ENCODE measurements at places on chromosomes 13 and 19.

DNA sequence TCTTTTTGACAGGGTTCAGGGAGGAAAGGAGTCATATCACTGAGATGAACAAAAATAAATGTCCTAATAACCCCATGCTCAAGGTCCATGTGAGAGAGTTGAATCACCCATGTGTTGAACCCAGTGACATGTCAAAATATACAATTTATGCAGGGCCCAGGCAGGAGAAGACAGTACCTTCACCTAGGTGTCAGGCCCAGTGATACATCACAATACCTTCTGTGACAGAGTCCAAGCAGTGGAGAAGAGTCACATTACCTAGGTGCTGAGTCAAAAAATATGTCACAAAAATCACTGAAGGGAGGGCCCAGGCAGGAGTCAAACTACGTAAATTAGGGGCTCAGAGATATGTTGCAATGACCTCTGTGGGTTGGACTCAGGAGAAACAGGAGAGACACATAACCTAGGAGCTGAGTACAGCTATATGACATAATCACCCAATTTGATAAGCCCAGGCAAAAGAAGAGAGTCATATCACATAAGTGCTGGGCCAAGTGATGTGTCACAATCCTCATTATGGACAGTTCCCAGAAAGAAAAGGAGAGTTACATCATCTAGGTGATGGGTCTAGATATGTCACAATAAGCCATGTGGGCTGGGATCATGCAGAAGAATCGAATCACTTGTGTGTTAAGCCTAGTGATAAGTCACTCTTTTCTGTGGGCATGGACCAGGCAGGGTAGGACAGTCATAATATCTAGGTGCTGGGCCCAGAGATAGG lies 13.8 kb upstream of the ZNF724 start:
- no peak for DNase-seq

- DNase-seq, result no peak
Observed at GRCh38 chr19:40419066-40419612, 6.0 kb upstream of the PRX start.

DNA sequence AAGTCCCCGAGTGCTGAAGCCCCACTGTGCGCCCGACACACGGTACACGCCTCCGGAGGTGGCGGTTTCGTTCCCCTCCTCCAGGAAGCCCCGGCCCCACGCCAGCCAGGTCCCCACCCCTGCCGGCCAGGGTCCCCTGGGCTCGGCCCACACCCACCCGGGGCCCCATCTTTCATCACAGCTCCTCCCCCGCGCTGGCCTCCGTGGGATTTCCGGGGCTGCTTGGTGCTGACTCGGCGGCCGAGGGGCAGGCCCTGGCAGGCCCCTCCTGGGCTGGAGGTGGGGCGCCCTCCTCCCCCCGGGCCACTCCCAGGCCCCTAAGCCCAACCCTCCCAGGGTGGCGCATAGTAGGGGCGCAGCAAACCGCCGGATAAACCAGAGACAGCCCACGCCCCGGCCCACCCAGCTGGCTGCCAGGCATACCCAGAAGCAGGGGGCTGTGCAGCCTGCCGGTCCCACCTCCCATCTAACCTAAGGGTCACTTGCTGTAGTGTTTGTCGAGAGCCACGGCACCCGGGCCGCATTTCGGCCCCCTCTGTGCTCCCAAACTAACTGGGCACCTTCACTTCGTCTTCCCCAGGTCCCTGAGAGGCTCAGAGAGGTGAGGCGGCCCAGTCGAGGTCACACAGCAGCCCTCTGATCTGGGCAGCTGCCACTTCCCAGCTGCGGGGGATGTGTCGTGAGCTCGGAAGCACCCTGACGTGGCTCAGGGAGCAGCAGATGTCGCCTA lies 6.6 kb downstream of the ZBTB7A start:
- no peak for DNase-seq

DNA sequence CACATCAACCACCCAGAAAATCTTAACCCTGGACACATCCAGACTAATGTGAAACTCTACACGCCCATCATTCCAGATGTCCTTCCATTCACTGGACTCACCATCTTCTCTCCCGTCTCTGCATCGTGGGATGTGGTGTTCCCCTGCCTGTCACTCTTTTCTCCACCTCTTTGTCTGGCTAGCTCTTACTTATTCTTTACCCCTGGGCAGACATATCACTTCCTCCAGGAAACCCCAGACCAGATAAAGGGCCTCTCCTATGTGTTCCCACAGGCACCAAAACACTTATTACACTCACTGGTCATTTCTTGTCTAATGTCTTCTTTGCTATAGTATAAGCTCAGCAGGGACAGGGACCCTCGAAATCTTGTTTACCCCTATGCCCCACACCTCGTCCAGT lies 109.3 kb upstream of the IPO5 start:
- DNase-seq, result no peak

- no peak for DNase-seq
Observed at GRCh38 chr13:81986308-81986707, 1645.4 kb upstream of the SPRY2 start.

GRCh38 chr13:63120883-63121282 lies 1705.2 kb upstream of the PCDH20 start:
- no peak for DNase-seq

- no peak for DNase-seq
Observed at GRCh38 chr19:45793876-45794275, 1.2 kb upstream of the DMWD start.

- DNase-seq, result no peak
Observed at GRCh38 chr13:51041126-51041525, 69.9 kb downstream of the C13orf42 start.

GRCh38 chr13:51916051-51916818 lies 54.5 kb downstream of the CCDC70 start:
- DNase-seq, result no peak

DNA sequence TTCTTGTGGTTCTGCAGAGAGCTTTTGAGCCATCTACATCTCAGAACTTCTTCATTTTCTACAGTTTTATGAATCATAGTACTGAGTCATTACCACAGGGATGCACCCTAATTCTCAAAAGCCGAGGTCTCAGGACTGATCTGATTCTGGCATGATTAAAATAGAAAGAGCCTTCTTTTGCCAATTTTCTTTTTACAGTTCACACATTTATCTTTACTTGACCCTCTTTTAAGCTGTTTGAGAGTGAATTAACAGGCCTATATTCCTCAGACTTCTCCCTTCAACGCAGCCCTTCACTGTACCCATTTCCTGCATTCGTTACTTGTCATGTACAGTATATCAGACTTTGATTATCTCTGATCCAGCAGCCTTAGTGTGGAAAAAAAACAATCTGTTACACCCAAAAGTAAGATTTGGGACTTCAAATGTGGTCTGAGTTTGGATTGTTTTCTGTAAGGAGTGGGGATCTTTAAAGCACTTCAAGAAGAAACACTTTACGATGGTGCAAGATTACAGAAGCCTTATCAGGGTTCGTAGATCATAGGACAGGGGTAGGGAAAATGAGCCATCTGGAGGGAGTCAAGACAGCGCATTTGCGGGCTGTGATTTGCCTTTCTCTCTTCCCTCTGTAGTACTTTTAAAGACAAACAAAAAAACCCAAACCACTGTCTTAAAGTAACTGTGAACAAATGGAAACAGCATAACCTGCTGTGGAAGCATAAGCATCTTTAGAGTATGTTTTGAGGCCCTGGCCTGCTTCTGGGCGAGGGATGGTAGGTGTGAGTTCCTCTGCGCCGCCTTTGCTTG lies 15.3 kb upstream of the GPR183 start:
- no peak for DNase-seq

GRCh38 chr19:33171222-33171795 lies 22.8 kb upstream of the LRP3 start:
- no peak for DNase-seq

- no peak for DNase-seq
Observed at GRCh38 chr13:39379118-39379517, 223.9 kb downstream of the LHFPL6 start.

GRCh38 chr13:40208517-40208916 lies 457.9 kb downstream of the FOXO1 start:
- no peak for DNase-seq

DNA sequence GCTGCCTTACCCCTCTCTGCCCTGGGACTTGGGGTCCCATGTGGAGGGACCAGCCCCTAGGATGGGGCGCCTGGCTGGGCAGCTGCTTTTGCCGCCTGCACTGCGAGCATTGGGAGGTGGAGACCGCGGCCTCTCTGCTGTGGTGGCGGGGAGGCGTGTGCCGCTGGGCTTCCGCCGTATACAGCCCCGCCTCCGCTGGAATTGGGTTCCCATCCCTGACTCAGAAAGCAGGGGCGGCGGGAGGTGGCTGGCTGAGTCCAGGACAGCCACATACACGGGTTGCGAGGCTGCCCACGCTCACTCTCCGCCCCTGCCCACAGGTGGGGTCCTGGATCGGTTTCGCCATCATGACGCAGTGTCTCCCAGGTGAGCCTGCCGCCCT lies 6.6 kb downstream of the NDUFB7 start:
- DNase-seq, result no peak

DNA sequence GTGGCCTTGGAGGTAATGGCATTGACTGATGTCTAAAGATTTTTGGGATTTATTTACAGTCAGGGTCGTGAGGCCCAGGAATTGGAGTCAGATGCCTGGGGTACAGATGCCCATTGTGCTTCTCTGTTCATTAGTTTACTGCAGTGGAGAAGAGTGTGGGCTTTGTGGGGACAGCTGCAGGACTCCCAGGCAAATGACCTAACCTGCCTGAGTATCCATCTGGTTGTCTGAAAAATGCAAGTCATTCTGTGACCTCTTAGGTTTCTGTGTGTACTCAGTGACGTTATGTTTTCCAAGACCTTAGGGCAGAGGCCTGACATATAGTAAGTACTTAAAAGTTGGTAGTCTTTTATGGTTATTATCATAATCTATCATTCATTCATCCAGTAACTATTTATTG lies 60.5 kb downstream of the SPATA13 start:
- DNase-seq, result no peak

DNA sequence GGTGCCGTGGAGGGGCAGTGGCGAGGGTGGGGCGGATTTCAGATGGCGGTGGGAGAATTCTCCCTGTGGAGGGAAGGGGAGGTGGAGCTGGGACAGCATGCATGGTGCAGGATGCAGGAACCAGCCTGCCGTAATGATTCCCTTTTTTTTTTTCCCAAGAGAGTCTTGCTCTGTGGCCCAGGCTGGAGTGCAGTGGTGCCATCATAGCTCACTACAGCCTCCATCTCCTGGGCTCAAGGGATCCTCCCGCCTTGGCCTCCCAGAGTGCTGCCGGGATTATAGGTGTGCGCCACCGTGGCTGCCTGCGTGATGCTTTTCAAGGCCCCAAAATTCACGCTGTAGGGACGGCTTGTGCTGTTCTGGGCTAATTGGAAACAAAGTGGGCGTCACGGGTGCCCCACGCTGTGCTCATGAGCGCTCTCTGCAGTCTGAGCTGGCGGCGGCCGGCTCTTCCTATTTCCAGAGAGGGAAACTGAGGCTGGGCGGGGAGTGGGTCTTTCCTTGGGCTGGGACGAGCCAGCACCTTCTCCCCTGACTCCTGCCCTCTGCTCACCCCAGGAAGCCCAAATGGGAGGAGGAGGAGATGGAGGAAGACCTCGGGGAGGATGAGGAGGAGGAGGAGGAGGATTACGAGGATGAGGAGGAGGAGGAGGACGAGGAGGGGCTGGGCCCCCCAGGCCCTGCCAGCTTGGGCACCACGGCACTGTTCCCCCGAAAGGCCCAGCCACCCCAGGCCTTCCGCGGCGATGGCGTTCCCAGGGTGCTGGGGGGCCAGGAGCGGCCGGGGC lies 6.2 kb downstream of the ARID3A start:
- no peak for DNase-seq

DNA sequence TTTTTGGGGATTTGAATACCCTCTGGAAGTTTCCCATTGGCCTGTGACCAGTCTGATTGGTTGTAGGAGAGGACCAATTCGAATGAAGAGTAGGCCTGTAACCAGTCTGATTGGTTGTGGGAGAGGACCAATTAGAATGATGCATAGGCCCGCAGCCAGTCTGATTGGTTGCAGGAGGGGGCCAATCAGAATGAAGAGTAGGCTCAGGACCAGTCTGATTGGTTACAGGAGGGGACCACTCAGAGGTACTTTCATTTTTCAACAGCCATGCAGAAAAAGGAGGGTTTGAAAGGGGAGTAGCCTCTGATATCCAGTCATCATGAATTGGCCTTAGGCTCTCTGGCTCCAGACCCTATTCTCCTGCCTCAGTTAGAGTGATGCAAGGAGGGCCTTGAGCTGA lies 30.4 kb upstream of the SLC1A5 start:
- DNase-seq, result peak; percentile 44

DNA sequence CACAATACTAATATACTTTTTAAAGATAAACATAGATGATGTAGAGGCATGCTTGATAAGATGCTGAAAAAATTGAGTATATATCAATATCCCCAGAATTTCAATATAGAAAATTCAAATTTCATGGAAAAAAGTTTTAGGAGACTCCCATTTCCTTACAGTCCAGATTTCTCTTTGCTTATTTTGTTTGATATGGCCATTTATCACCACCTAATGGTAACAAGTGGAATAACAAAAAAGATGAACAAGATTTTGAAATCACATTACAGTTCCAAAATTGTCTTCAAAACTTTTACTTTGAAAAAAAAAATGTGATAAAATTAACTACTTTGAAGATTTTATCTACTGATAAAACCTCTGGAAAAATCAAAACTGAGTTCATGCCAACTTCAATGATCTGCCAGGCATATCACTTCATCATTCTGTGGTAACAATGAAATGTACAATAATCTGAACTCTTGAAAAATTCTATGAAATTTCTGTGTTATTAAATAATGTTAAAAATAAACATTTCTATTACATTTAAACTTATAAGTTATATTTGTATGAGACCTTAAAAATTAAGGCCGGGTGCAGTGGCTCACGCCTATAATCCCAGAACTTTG lies 17.5 kb downstream of the MIPEP start:
- no peak for DNase-seq

GRCh38 chr13:99237981-99238662 lies 20.1 kb downstream of the GPR18 start:
- no peak for DNase-seq

All from activated CD4-positive, CD25-positive, alpha-beta regulatory T cell treated with anti-CD3 and anti-CD28 coated beads, Interleukin-2, amount 50 U/mL, for 72 hours (primary cell).